ENCODE measurements at places on chromosomes 11 and 22.

- no peak for DNase-seq
Observed at GRCh38 chr11:12248330-12248729, 129.0 kb upstream of the PARVA start.

- no peak for DNase-seq
Observed at GRCh38 chr11:96199563-96200025, 143.4 kb downstream of the MAML2 start.

- no peak for DNase-seq
Observed at GRCh38 chr22:19107730-19108074, 14.5 kb downstream of the DGCR2 start.

- no peak for DNase-seq
Observed at GRCh38 chr11:106983991-106984390, 34.3 kb downstream of the GUCY1A2 start.

- no peak for DNase-seq
Observed at GRCh38 chr11:128552783-128553661, 34.3 kb downstream of the ETS1 start.

GRCh38 chr11:104655066-104655465 lies 243.2 kb downstream of the CASP12 start:
- DNase-seq: no peak

- no peak for DNase-seq
Observed at GRCh38 chr11:71433648-71434450, 14.3 kb downstream of the DHCR7 start.
